ENCODE measurements at places on chromosomes 7 and 10.
A peak's percentile ranks its signal among the peaks of the same experiment; 100 is the strongest.

GRCh38 chr10:131259535-131259934 is 52.0 kb downstream of the TCERG1L start:
- no peak for DNase-seq

GRCh38 chr7:118003476-118003875 is 130.2 kb upstream of the CTTNBP2 start:
- DNase-seq = no peak

DNA sequence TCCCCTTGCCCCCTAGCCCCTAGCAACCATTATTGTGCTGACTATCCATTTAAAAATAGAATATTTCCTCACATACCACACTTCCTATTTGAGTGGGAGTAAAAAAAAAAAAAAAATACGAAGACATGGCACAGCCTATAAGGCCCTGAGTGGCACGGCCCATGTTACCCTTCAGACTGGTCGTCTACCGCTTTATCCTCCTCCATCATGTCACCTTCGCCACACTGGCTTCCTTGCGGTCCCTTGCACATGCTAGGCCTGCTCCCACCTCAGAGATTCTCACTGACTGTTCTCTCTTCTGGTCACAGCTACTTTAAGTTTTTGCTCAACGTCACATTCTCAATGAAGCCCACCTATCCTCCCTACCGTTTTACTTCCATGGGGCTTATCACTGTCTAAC is 130.3 kb downstream of the ATE1 start:
- no peak for DNase-seq

- no peak for DNase-seq
Observed at GRCh38 chr10:110317866-110318850, 13.4 kb upstream of the SMNDC1 start.

DNA sequence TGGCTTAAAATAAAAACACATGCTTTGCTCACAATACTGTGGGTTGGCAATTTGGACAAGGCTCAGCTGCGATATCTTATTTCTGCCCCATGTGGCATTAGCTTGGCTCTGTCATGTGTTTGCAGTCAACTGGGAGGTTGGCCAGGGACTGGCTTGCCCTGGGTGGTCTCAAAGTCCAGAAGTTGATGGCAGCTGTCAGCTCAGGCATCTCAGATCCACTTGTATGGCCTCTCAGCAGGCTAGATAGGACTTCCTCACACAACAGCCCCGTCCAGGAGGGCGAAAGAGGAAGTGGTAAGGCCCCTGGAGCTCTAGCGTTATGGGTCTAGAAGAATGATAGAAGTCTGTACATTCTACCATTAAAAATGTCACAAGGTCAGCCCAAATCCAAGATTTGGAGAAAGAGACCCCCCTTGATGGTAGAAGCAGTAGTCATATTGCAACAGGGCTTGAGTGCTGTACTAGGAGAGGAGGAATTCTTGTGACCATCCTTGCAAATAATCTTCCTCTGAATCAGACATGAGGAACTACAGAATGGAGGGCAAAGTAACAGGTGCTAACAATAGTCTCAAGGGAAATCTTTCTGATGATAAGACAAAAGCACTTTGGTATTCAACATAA is 166.2 kb downstream of the FAM107B start:
- DNase-seq = no peak

- DNase-seq = no peak
Observed at GRCh38 chr7:122679813-122680212, 19.1 kb downstream of the RNF133 start.

DNA sequence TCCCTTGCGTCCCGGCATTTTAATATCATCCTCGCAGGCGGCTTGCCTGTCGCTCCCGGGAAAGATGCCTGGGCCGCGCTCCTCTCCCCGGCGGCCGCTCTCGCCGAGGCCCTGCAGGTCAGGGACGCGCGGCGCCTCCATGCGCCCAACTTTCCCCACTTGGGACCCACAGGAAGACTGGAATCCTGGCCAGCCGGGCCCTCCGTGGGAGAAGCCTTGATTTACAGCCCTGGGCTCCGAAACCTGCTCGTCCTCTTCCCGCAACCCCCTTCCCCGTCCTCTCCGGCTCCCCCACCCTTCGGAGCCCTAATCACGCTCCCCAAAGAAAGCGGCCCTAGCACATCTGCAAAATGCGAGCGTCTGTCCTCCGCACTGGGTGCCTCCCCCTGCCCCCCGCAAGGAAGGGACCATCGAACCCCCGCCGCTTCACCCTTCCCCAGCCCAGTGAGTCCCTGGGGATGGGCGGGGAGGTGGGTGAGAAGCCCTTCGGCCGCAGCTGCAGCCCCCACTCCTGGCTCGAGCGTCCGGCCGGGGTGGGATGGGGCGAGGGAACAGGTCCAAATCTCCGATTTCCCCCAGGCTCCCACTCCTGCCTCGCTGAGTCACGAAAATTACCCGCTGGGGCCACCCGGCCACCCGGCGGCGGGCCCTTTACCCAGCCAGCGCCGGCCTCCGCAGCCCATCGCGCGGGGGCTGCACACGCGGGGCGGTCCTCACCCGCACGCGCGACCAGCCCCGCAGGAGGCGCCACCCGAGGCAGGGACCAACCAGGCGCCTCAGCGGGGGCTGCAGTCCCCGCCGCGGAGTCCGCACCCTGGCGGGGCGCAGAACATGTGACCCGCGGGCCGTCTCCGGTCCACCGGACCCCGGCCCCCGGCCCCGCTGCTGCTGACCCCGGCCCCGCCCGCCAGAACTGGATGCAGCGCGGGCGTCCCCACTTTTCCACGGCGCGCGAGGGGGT is 695 bp downstream of the HSPA12A start:
- DNase-seq = peak; percentile 22

- no peak for DNase-seq
Observed at GRCh38 chr7:157089100-157089610, 49.6 kb upstream of the UBE3C start.

DNA sequence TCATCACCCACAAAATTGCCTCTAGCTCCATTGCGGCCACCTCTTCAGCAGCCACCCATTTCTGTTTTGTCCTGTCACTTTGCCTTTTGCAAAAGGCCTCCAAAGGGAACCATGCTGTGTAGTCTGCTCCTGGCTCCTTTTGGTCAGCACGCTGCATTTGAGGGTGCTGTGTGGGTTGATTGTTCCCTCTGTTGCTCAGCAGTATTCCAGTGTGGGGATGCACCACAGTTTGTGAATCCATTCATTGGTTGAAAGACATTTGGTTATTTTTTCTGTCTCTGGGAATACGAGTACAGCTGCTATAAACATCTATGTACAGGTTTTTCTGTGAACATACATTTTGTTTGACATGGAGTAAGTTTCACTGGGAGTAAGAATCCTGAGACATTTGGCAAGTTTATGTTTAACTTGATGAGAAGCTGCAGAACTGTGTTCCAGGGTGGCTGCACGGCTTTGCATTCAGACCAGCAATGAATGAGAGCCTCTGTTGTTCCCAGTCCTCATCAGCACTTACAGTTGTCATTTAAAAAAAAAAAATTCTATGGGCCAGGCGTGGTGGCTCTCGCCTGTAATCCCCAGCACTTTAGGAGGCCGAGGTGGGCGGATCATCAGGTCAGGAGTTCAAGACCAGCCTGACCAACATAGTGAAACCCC is 82.3 kb downstream of the UBE3C start:
- DNase-seq = no peak

- DNase-seq = peak; percentile 75
Observed at GRCh38 chr7:106111655-106112117, 426 bp downstream of the SYPL1 start.

- no peak for DNase-seq
Observed at GRCh38 chr7:106855540-106856132, 9.4 kb upstream of the PIK3CG start.

DNA sequence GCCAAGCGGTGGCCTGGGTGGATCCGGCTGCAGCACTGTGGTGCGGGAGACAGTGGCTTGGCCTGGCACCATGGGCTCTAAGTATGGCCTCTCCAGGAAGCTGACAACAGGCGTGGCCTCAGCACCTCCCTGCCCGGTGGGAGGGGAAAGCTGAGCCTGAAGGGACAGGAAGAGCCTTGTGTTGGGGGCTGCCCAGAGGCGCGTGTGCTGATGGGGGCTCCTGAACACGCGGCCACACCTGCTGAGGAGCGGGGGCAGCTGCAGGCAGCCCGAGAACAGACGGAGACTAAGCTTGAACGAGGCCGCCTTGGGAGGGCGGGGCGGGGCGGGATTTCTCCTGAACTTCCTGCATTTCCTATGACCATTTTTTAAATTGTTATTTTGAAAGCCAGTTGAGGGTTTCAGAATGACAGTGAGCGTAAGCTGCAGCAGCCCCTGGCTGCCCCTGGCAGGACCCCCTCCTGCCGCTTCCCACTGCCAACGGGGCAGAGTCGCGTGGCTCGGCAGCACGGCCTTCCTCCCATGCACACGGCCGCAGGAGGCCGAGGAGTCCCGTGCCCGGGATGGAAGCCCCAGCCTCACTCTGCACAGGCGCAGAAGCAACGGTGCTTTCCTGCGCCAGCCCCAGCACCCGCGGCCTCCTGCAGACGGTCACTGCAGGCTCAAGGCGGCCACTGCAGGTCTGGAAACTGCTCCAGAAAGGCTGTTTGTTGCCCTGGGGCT is 43.2 kb downstream of the DPYSL4 start:
- no peak for DNase-seq

DNA sequence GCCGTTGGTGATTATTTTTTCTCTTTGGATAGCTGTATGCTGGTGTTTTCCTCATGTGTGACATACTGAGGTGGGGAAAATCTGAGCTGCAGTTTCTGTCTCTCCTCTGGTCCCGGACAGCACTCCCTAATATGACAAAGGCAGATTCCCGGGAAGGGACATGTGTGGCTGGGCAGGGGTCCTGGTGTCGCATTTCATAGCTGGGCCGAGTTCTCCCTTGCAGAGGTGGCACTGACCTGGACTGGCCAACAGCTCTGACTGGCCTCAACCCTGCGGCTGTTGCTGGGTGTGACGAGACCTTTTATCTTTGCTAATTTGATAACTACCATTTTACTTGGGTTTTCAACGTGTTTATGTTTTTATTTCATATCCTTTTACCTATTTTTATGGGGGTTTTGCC is 248.6 kb upstream of the TCERG1L start:
- DNase-seq = no peak

DNA sequence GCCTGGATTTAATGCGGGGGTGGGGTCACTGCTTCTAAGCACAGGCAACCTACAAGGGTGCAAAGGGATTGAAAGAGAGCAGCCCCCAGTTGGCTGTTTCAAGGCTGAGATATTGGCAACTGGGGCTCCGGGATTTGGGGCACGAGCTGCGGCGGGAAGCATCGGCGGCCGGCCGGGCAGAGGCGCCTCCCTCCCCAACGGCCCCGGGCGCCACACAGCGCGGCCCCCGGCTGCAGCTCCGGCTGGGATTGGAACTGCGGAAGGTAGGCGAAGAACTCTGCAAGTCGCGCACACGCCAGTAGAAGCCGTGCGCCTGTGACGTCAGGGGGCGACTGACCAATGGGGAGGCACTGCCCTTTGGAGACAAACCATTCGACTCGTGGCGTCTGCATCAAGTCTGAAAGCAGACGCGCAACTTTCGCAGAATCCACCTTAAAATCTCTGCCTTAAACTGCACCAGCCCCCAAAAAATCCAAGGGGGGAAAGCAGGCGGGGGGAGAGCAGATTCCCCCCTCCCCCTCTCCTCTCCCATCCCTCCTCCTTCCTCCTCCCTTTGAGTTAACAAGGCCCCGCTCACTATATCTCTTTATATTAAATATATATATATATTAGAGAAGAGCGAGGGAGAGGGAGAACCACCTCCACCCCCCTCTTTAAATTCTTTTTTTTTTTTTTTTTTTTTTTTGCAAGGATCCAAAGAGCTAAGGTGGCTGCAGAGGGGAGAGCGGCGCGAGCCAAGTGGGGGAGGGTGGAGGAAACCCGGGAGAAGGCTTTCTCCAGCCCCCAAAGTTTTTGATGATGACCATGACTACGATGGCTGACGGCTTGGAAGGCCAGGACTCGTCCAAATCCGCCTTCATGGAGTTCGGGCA is at the start of gene DLX6:
Gene DLX6 (plus strand): TSS at position 371 of the 872 bp plus-strand sequence. CDS start 425 bp downstream, at position 796.
- DNase-seq = no peak

Data from substantia nigra (tissue), 51 donors.